ENCODE measurements at places on chromosomes 11 and 22.

GRCh38 chr11:13836666-13837065, 125.9 kb upstream of the SPON1 start:
- no peak for DNase-seq

DNA sequence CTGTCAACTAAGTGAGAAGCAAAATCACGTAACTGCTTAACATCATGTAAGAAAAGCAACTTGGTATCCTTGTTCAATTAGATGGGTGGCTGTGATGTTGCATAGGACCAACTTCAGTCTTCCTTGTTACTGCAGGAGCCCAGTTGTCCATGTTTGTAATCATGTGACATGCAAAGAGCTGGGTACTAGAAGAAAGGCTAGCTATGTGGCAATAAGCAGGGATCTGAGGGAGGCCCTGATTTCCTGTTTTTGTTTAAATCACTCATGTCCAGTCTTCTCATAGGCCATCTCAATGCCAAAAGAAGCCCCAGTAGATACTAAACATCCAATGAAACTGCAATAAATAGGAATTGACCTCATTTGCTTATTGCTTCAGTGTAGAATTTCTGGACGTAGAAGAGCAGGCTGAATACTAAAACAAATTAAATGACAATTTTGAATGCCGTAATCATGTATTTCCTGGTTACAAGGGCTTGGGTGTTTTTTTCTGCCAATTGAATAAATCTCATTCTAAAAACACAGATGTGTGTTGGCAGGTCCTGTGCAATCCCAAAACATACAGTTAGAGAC, 140.8 kb upstream of the ARHGAP20 start:
- DNase-seq, result no peak

GRCh38 chr22:43733138-43733537, 79.0 kb downstream of the EFCAB6 start:
- DNase-seq, result no peak

DNA sequence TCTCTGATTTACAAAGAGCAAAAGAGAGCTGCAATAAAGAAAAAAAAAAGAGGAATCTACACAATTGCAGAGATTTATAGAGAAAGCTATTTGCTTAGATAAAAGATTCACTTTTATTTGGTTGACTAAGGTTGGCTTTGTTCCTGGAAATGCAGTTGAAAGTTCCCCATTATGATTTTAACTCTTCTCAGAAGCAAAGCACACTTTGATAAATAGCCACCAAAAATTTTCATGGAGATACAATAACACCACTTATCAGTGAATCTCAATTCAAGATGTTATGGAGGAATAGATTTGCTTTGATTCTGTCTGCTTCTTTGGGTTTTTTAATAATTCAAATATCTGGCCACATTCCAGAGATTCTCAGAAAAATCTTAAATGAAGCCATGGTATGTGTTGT, 88.5 kb upstream of the ANO3 start:
- DNase-seq, result no peak

DNA sequence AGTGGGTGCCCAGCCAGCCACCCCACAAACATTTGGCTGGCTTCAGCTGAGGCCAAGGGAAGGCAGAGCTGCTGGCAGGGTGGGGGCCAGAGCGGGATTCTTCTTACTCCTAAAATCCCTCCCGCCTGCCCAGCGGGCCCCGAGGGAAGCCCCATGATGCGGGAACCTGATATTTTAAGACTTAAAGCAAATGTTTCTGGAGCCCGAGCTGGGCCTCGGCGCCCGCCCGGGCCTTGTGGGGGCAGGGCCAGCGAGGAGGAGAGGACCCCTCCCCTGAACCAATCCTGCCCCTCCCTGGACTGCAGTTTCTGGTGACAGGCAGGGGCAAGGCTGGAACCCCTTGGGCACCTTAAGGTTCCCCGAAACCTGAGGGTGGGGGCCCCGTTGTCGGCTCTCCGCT, 17.2 kb downstream of the GP1BB start:
- no peak for DNase-seq

DNA sequence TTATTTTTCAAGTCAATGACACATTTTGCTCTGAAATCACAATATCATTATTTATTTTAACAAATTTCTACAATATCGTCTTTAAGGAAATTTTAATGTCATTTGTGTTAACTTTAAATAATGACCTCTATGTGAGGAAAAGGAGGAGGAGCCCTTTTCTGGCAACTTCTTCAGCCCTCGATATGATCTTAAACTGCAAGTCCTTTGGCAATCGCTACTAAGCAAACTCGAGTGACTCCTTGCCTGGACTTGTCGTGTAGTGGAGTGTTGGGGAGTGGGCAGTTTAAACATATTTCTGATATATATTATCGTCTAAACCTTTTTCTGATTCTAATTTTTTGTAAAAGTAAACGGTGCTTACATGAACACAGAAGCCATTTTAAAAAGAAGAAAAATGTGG, 16.7 kb downstream of the ETS1 start:
- DNase-seq, result no peak

DNA sequence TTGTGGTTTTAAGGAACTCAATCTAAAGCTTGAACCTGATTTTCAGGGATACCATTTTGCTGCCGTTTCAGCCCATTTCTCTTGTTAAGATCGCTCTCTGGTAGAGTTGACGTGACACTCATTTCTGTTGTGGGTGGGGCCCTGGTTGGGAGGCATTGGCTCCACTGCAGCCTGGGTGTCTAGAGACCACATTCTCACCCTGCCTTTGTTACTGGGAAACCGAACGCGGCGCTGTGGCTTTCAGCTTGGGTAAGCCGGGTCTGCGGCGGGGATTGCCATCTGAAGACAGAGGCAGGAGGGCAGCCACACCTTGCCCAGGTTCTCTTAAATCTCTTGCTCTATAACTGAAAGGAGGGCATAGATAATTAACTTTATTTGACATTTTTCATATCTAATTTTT, 3.2 kb downstream of the EHF start:
- DNase-seq, result no peak

GRCh38 chr22:36052505-36052941, 23.9 kb upstream of the RBFOX2 start:
- DNase-seq, result no peak
